ENCODE measurements at places on chromosomes 4 and X.

DNA sequence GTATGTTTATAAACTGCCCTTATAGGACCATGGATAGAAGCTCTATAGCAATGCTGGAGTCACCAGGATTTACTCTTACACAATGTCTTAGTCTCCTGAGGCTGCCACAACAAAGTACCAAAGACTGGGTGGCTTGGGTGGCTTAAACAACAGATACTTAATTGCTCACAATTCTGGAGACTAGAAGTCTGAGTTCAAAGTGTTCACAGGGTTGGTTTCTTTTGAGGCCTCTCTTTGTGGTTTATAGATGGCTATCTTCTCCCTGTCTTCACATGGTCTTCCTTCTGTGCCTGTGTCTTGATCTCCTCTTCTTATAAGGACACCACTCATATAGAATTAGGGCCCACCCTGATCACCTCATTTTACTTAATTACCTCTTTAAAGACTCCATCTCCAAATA lies 2.0 kb upstream of the TRPC3 start:
- DNase-seq: no peak

GRCh38 chr4:150768497-150768896 lies 186.5 kb downstream of the MAB21L2 start:
- DNase-seq: no peak

DNA sequence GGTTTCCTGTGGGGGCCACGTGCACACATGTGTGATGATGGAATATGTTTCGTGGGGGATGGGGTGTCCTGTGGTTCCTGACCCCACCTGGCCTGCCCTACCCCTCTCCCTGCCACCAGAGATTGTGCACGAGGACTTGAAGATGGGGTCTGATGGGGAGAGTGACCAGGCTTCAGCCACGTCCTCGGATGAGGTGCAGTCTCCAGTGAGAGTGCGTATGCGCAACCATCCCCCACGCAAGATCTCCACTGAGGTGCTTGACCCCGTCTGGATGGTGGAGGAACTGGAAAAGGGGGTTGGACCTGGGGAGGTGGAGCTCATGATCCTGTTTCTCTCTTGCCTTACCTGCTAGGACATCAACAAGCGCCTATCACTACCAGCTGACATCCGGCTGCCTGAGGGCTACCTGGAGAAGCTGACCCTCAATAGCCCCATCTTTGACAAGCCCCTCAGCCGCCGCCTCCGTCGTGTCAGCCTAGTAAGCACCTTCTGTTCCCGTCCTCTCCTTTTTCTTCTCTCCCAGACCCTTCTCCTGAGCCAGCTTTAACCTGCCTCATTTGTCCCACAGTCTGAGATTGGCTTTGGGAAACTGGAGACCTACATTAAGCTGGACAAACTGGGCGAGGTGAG lies 5.9 kb downstream of the CDK16 start:
- no peak for DNase-seq

- DNase-seq: no peak
Measured at GRCh38 chrX:47218920-47219815, 687 bp downstream of the CDK16 start.

DNA sequence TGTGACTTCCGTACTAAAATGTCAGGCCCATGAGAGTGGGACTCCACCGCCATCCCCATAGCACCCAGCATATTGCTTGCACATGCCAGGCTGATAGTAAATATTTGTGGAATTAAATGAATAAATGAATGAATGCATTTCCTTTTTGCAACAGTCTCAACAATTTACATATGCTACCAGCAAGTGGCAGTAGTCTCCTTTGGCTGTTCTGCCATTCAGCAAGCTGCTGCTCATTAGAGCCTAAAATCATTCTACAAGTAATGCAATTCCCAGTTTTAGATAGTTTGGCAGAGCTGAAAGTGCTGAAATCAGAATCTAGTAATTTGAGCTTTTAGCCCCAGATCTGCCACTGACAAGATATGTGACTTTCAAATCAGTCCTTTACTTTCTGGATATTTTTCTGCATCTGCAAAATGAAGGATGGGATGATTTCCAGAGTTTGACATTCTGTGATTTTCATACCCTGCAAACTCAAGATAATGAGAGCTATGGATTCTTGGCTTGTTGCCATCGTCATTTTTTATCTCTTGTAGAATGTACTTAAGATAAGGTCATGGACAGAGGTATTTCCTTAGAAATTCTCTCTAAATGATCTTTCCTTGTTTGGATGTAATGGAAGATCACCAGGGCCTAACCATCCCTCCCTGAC lies 35.7 kb upstream of the INTS6L start:
- DNase-seq: peak; percentile 32
